Tibial artery (tissue), 4 donors: ENCODE measurements at places on chromosomes 11 and 22.

DNA sequence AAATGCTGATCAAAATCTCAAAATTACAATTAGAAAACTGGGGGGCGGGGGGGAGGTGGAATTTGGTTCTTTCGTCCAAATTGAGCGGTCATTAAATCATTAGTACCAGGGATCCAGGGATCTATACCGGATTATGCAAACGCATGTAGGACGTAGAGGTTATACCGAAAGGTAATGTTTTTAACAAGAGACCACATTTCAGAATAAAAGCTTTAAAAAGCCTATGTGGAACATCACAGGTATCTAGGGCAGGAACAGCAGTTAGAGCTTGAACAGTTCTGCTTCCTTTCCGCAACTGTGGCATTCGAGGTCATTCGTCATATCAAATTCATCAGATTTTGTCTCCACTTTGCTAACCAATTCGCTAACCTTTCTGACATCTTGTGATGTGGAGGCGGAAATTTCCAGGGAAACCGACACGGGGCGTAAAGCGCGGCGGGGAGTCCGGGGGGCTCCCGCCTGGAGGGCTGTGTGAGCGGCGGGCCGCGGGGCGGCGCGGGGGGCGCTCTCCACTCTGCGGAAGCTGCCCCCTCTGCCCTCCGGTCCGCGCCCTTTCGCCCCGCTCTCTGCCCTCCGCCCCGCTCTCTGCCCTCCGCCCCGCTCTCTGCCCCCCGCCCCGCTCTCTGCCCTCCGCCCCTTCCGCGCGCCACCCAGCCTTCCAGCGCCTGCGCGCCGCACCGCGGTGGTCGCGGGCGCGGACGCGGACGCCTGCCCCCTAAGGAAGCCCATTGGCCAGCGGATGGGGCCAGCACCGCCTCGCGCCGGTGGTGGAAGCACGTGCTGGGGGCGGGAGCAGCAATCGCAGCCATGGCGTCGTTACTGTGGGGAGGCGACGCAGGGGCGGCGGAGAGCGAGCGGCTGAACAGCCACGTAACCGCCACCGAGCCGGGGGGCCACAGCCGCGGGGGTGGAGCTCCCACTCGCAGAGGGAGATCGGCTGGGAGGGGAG lies at the start of gene DDX25:
Gene DDX25, plus strand, starts transcription at position 798 of the 949 bp plus-strand sequence. Its CDS starts 10 bp downstream, at position 808.
- H3K36me3 ChIP-seq, result peaks cover 15% of the 10 kb centered on the region
- peak within 1 kb of the TSS; percentile 54 for H3K4me3 ChIP-seq
- peaks cover 24% of the 10 kb centered on the region for H3K4me1 ChIP-seq
- H3K27ac ChIP-seq, result no peak within 1 kb of the TSS

DNA sequence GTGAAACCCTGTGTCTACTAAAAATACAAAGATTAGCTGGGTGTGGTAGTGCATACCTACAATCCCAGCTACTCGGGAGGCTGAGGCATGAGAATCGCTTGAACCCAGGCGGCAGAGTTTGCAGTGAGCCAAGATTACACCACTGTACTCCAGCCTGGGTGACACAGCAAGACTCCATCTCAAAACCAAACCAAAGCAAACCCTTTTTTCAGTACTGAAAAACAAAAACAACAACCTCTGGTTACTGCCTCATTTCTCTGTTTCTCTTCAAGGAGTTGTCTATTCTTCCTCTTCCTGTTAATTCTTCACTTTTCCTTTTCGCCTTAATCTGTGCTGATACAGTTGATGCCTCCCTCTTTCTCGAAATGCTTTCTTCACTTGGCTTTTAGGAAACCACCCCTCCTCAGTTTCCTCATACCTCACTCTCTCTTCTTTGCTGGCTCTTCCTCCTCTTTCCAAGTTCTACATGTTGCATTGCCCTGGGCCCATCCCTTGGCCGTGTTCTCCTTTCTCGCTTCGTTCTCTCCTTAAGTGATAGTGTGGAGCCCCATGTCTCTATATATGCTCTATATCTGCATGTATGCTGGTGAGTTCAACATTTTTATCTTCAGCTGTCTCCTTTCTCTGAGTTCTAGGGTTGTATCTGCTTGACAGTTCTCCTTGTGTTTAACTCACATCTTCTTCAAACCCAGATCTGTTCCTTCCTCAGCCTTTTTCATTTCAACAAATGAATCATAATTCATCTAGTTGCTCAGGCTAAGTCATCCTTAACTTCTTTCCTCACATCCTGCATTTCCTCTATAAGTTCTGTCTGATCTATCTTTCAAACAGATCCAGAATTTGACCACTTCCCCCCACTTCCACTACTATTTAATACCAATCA lies 37.1 kb downstream of the NUCB2 start:
- no peaks in the 10 kb centered on the region for H3K27me3 ChIP-seq
- no peak overlapping the region for H3K4me3 ChIP-seq
- no peak for DNase-seq
- peaks cover 47% of the 10 kb centered on the region for H3K36me3 ChIP-seq
- peak overlapping the region; percentile 3 for H3K27ac ChIP-seq

DNA sequence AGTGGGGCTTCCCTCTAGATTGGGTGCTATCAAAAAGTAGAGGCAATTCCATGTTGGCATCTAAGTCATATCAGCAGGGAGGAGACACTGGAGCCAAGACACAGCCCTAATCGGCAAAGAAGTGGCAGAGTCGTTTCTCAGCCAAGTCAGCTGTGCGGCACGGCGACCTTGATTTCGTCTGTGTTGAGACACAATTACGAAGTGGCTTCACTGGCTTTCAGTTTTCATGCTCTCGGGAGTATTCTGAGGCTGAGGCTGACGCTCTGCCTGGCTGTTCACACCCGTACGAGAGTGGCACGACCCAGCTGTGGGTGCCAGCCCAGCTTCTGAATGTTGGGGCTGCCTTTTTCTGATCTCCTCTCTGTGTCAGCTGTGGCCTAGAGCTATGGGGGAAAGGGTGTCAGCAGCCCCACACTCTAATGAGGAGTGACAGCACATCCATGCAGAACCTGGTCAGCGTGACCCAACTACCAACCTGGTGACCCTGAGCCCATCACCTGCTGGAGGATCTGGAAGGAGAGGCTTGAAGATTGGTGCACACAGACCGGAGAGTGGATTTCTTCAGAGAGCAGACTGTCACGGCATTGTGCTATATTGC lies 105.7 kb upstream of the TMEM45B start:
- no peaks in the 10 kb centered on the region for H3K27me3 ChIP-seq
- peak; percentile 19 for DNase-seq
- H3K4me1 ChIP-seq, result no peaks in the 10 kb centered on the region
- H3K27ac ChIP-seq, result no peak overlapping the region

- no peaks in the 10 kb centered on the region for H3K27me3 ChIP-seq
- H3K36me3 ChIP-seq, result no peaks in the 10 kb centered on the region
Observed at GRCh38 chr22:49976439-49977175, 16.0 kb downstream of the PIM3 start.

- H3K36me3 ChIP-seq, result no peaks in the 10 kb centered on the region
- no peaks in the 10 kb centered on the region for H3K4me1 ChIP-seq
- no peaks in the 10 kb centered on the region for H3K27me3 ChIP-seq
Observed at GRCh38 chr11:106161775-106162634, 84.5 kb downstream of the AASDHPPT start.

GRCh38 chr11:127412722-127413380 lies 412.3 kb upstream of the KIRREL3 start:
- no peaks in the 10 kb centered on the region for H3K27me3 ChIP-seq
- no peaks in the 10 kb centered on the region for H3K4me1 ChIP-seq
- no peak overlapping the region for H3K27ac ChIP-seq

- no peak for DNase-seq
- H3K27ac ChIP-seq, result no peak overlapping the region
- H3K4me3 ChIP-seq, result no peak overlapping the region
- H3K4me1 ChIP-seq, result peaks cover 43% of the 10 kb centered on the region
- H3K27me3 ChIP-seq, result peaks cover 65% of the 10 kb centered on the region
- H3K36me3 ChIP-seq, result no peaks in the 10 kb centered on the region
Observed at GRCh38 chr11:57457643-57458023, 2.7 kb upstream of the RTN4RL2 start.

GRCh38 chr11:3131330-3131941 lies 33.7 kb downstream of the OSBPL5 start:
- no peak overlapping the region for H3K4me3 ChIP-seq
- no peaks in the 10 kb centered on the region for H3K27me3 ChIP-seq
- no peak overlapping the region for H3K27ac ChIP-seq
- no peak for DNase-seq
- no peaks in the 10 kb centered on the region for H3K36me3 ChIP-seq
- H3K4me1 ChIP-seq, result no peaks in the 10 kb centered on the region

GRCh38 chr11:61401573-61401972 lies 9.2 kb downstream of the TMEM216 start:
- no peak overlapping the region for H3K4me3 ChIP-seq
- H3K4me1 ChIP-seq, result no peaks in the 10 kb centered on the region
- no peak overlapping the region for H3K27ac ChIP-seq
- DNase-seq, result no peak
- H3K36me3 ChIP-seq, result peaks cover 79% of the 10 kb centered on the region

GRCh38 chr11:29260939-29261705 lies 755.7 kb downstream of the KCNA4 start:
- no peak overlapping the region for H3K4me3 ChIP-seq
- H3K4me1 ChIP-seq, result no peaks in the 10 kb centered on the region
- DNase-seq, result no peak
- H3K27me3 ChIP-seq, result no peaks in the 10 kb centered on the region
- no peaks in the 10 kb centered on the region for H3K36me3 ChIP-seq
- no peak overlapping the region for H3K27ac ChIP-seq

- no peaks in the 10 kb centered on the region for H3K27me3 ChIP-seq
- H3K4me3 ChIP-seq, result no peak overlapping the region
- H3K36me3 ChIP-seq, result peaks cover 29% of the 10 kb centered on the region
- H3K27ac ChIP-seq, result peak overlapping the region; percentile 64
- peaks cover 52% of the 10 kb centered on the region for H3K4me1 ChIP-seq
- no peak for DNase-seq
Observed at GRCh38 chr11:18312663-18313420, 9.1 kb downstream of the HPS5 start.

- DNase-seq, result no peak
- H3K27ac ChIP-seq, result no peak overlapping the region
- H3K4me1 ChIP-seq, result no peaks in the 10 kb centered on the region
- H3K36me3 ChIP-seq, result no peaks in the 10 kb centered on the region
- H3K4me3 ChIP-seq, result no peak overlapping the region
Observed at GRCh38 chr11:110984693-110985092, 260.8 kb upstream of the POU2AF2 start.

DNA sequence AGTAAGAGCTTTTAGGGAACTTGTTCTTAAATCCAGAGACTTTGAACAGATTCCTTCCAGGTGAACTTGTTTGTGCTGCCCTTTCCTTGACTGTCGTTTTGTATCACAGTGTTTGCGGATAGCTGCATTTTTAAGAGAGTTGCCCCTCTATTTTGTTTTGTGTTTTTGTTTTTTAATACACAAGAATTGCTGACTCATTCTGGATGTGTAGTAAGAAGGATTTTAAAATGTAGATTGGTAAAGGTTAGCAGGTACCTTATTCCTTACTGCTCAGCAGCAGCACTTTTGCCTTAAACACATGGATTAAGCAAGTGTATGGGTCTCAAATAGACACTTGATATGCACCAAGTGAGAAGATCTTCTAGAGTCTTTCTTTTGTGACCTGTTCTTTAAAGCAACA lies 8.9 kb upstream of the APOA5 start:
- H3K36me3 ChIP-seq, result no peaks in the 10 kb centered on the region
- no peaks in the 10 kb centered on the region for H3K4me1 ChIP-seq
- H3K4me3 ChIP-seq, result no peak overlapping the region
- H3K27me3 ChIP-seq, result peaks cover 13% of the 10 kb centered on the region
- H3K27ac ChIP-seq, result no peak overlapping the region
- no peak for DNase-seq

GRCh38 chr11:61728940-61729219 lies 23.6 kb upstream of the MYRF start:
- H3K36me3 ChIP-seq, result no peaks in the 10 kb centered on the region
- no peaks in the 10 kb centered on the region for H3K4me1 ChIP-seq
- no peak for DNase-seq

GRCh38 chr22:21978564-21979386 lies 3.8 kb downstream of the TOP3B start:
- H3K36me3 ChIP-seq, result peaks cover 7% of the 10 kb centered on the region
- H3K4me3 ChIP-seq, result no peak overlapping the region
- DNase-seq, result no peak
- peaks cover 22% of the 10 kb centered on the region for H3K4me1 ChIP-seq
- no peaks in the 10 kb centered on the region for H3K27me3 ChIP-seq

DNA sequence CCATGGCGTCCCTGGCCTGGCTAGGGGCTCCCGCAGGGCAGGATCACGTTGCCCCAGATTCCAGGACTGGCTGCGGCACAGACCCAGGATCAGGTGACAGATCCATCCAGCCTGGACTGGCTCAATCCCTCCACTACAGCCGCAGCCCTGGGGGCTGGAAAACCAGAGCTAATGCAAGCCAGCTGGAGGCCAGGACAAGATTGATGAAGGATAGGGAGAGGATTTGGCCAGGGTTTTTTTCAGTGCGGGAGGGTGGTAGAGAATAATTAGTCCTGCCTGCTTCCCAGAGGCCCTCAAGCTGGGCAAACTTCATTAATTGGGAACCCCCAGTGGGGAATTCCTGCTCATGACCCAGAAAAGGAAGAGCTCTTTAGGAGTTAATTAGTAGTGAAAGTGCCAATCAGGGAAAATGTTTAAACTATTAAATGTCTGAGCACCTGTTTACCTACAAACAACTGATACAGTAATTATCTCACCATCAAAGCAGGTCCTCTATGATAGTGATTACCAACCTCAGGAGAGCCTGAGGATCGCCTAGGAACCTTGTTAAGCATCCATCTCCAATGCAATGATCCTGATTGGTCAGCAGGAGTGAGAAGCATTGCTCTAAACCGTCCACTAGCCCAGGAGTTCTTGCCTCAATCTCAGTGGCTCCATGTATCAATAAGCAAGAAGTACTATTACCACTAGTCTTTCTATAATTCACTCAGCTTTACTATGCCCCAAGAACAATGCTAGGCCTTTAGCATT lies 33.0 kb upstream of the MYOD1 start:
- no peak overlapping the region for H3K27ac ChIP-seq
- H3K36me3 ChIP-seq, result no peaks in the 10 kb centered on the region
- no peak overlapping the region for H3K4me3 ChIP-seq

- no peaks in the 10 kb centered on the region for H3K36me3 ChIP-seq
- H3K27me3 ChIP-seq, result no peaks in the 10 kb centered on the region
- no peak overlapping the region for H3K27ac ChIP-seq
Observed at GRCh38 chr11:126229858-126230540, 18.4 kb downstream of the FAM118B start.

DNA sequence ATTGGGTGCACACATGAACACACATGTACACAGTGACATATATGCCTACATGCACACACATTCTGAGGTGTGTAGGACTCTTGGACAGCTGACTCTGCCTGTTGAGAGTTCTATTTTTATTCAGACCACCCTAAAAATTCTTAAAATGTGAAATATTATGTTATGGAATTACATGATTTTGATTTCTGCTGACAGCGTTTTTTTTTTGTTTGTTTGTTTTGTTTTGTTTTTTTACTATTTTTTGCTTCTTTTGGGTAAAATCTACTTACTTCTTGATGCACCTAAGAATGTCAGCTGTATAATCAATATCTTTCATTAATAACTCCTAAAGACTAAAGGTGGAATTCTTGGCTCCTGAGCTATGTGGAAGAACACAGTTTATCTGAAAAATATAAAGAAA lies 64.0 kb downstream of the ANO5 start:
- no peaks in the 10 kb centered on the region for H3K4me1 ChIP-seq
- DNase-seq, result no peak
- no peak overlapping the region for H3K4me3 ChIP-seq
- H3K36me3 ChIP-seq, result no peaks in the 10 kb centered on the region
- no peak overlapping the region for H3K27ac ChIP-seq
